ENCODE measurements at places on chromosomes 16 and 17. TPM values are rescaled to one million over a fixed set of nuclear protein-coding genes. Genes with fewer than 3 reads are reported as not detected.

Gene BCL6B
- 12.6 TPM for total RNA-seq

Gene EDC4
- total RNA-seq = 30.6 TPM

Gene SLC5A2
- not detected for total RNA-seq

Gene ITGA2B
- total RNA-seq = 0.62 TPM

Gene IRX5
- 11.6 TPM for total RNA-seq

Gene PRKCB
- 1.7 TPM for total RNA-seq

Gene RNF213
- total RNA-seq = 29.9 TPM

Gene RCVRN
- not detected for total RNA-seq

Gene GP1BA
- total RNA-seq = not detected

Gene TBX6
- 1.0 TPM for total RNA-seq

Gene KRT36
- not detected for total RNA-seq

Gene ETV4
- total RNA-seq = 0.24 TPM

Gene KRTAP2-3
- total RNA-seq = not detected

Gene ALOX12B
- total RNA-seq = not detected

Gene SOST
- total RNA-seq = not detected

Gene PIRT
- total RNA-seq = not detected

Data from Right ventricle myocardium superior (tissue), 1 donor.